ENCODE measurements at places on chromosomes 5 and 9.

- no peak for DNase-seq
Observed at GRCh38 chr9:87149799-87150198, 202.5 kb upstream of the GAS1 start.

DNA sequence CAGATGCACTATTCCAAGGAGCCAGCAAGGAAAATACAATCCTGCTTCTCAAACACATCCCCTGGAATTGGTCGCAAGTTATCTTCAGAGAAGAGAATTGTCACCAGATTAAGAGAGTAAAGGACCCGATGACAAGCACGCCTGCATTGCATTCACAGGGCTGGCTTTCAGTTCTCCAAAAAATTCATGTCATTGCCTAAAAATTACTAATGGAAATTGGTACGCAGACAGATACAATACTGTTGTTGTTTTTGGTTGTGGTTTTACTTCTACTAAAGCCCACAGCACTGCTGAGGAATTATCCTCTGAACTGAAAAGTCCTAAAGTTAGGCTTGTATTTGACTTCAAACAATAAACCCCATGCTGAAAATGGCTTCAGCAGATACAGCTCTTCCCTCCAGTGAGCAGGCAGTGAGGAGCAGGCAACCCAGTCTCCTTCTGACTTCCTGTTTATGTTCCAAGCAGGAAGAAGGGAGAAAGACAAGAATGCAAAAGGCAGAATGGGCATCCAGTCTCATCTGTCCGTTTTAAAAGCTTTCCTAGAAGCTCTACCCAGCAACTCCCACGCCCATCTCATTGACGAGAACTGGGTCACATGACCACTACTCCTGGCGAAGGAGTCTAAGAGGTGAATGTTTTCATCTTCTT, 80.6 kb upstream of the ZNF366 start:
- DNase-seq, result no peak

- no peak for DNase-seq
Observed at GRCh38 chr5:113495422-113495841, 7.2 kb upstream of the MCC start.

DNA sequence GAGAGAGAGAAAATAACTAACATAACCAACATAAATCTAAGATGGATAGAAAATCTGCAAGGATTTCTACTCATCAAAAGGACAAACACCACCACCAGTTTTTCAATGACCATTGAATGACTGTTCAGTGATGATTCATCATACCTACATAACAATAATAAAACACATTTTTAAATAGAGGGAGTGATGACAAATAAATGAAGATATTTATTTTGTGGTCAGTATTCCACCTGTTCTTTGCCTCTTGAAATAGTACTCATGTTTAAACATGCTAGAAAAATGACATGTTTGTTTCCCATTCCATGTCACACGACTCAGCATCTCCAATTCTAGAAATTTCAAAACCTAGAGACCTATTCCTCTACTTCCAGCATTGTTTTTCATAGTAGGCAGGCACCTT, 34.6 kb upstream of the ADAMTS16 start:
- DNase-seq, result no peak

DNA sequence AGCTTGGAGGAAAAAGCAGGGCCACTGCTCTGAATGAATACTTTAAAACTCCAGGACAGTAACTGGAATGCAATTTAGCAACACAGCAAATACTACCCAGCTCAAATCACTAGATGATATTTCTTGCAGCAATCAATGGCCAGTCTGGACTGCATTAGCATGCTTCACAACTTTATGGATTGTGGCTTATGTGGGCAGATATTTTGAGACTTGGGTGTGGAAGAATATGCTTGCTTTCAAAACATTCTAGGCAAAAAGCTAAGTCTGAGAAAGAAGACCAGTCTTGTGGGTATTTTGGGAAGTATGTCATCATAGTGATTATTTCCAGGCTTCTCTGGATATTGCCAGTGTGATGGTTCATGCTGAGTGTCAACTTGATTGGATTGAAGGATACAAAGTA, 3.1 kb downstream of the RANBP3L start:
- DNase-seq, result no peak

DNA sequence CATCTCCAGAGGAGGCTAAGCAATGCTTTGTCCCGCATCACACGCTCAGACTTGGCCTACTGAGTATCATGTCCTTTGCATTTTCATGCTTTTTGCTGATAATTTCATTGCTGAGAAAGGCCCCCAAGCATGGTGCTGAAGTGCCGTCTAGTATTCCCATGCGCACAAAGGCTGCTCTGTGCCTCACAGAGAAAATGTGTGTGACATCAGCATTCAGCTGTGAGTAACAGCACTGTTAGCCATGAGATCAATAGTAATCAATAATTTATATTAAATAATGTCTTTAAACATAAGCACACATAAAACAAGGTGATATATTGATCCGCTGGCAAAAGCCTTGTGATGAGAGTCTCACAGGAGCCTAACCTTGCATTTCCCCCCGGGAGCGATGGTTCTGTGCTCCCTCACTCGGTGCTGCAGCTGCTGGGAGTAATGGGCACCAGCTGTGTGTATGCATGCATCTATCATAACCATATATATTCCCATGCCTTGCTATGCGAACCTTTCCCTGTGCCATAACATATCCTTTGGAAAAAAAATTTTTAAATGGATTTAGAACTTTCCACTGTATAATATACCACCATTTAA, 50.4 kb upstream of the RNF130 start:
- DNase-seq, result no peak

GRCh38 chr5:175444905-175445456, 999 bp upstream of the DRD1 start:
- no peak for DNase-seq

GRCh38 chr9:73093740-73094379, 57.8 kb upstream of the ANXA1 start:
- no peak for DNase-seq

- DNase-seq, result no peak
Observed at GRCh38 chr9:31908158-31908890, 476.1 kb upstream of the ACO1 start.

- DNase-seq, result no peak
Observed at GRCh38 chr9:89563571-89564345, 41.1 kb upstream of the GADD45G start.

GRCh38 chr5:83133797-83134196, 56.5 kb downstream of the XRCC4 start:
- DNase-seq, result no peak

GRCh38 chr9:78896479-78896878, 599.6 kb downstream of the PSAT1 start:
- DNase-seq, result no peak

GRCh38 chr5:77379558-77380061, 112.5 kb downstream of the WDR41 start:
- DNase-seq, result no peak

- DNase-seq, result no peak
Observed at GRCh38 chr9:81619353-81620001, 69.9 kb downstream of the TLE1 start.

DNA sequence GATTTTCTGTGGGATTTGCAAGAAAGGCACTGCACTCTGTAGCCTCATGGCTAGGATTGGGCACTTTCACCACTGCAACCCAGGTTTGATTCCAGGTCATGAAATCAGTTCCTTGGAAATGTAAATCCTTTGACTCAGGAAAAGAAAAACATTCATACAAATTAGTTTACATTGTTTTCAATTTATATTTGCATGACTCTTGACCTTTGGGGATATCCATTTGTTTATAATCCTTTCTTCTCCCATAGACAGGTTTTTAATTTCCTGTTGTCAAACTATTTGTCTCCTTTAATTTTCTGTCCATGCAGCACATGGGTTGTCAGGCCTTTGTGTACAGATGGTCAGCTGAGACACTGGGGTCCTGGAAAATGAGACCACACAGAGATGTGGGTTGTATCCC, 801.5 kb downstream of the NR2F1-AS1 start:
- no peak for DNase-seq

- DNase-seq, result no peak
Observed at GRCh38 chr5:78331523-78332080, 28.8 kb upstream of the SCAMP1 start.

- no peak for DNase-seq
Observed at GRCh38 chr9:25212361-25212760, 465.9 kb downstream of the TUSC1 start.

- DNase-seq, result no peak
Observed at GRCh38 chr5:14650052-14650451, 14.5 kb upstream of the OTULIN start.

DNA sequence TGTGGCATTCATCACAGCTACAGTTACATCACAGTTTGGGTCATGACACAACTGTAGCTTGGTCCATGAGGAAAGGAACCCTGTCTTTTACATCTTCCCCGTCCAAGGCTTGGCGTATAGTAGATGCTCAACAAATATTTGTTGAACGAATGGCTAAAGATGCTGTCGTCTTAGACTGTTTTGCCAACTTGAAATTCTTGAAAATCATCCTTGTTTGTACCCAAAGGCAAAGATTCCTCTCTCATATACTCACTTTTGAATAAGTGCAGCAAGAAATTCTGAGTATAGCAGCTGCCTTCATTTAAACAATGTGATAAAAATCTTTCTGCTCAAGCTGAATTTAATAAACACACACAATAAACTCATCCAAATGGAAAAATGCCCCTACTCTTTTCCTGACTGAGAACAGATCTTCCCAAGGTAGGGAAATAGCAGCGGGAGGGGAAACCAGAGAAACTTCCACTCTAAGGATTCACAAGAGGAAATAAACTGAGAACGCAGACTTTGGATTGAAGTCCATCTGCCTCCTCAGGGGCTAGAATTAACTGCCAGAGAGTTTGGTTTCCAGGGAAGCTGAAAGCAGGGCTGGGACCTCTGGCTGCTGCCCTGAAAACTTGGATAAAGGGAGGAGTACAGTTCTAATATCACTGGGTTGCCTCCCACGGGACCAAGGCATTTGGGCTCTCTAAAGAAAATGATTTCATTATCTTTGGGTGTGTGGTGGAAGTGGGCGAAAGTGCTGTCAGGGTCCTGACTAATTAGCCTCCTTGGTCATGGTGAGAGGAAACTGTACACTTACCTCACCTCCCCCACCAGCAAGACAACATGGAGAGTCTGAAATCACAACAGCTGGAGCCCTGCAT, 99.1 kb downstream of the DPYSL3 start:
- no peak for DNase-seq

DNA sequence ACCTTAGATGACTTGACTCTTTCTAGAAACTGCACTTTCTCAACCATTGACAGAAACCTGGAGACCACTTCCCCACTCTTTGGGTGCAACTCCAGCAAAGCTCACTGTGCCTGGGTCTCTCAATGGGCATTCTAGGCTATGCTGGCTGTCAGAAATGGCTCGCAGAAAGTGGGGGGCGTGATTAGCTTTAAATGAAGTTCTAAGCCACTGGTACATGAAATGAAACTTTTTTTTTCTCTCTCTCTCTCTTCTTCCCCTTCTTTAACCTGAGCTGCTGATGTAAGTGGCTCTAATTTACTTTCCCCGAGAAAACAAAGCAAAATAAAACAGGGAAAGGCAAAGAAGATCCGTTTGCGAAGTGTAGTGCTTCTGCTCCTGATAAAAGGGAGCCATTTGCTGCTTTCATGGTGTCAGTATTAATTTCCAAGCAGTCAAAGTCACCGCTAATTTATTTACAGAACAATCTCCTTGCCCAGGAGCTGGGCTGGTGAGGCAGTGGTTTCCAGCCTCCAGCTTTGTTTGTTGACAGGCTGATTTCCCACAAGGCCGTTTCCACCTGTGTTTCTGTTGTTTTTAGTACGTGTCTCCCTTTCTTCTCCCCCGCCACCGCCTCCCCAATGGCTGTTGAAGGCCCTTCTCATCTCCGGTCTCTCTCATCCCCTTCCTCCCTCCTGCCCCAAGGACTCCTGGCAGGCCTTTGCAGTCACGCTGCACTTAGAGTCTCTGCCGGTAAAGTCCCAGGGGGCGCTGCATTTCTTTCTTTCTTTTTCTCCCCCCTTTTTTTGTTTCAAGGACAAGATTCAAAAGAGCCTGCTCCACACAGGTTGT, 422.9 kb downstream of the EBF1 start:
- DNase-seq, result no peak

GRCh38 chr9:129549139-129549538, 71.8 kb downstream of the C9orf50 start:
- no peak for DNase-seq

DNA sequence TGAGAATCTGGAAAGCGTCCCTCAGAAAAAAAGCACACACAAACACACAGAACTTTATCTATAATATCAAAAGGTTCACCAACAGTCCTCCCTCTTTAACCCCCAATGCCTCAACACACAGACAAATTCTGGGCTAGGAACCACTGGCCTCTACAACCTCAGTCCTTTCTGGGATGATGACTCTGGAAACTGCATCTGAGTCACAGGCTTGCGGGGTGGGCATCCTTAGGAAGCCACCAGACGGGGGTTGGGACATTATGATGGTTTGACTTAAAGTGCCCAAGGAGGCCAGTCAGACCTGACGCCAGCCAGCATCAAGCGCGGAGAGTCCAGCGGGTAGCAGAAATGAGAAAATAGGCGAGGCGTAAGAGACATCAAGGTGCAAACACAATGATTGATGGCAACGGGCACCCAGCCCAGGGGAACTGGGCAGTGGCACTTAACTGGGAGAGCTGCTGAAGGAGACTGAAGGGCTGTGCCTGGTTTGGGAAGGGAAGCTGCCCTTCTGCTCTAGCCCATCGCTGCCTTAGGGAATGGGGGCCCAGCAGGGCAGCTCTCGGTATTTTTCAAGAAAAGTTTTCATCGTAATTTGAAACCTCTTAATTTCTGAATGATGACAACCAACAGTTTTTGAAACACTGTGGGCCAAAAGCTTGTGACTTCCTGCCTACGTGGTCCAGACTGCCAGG, 20.7 kb downstream of the SPRY4 start:
- DNase-seq, result no peak

DNA sequence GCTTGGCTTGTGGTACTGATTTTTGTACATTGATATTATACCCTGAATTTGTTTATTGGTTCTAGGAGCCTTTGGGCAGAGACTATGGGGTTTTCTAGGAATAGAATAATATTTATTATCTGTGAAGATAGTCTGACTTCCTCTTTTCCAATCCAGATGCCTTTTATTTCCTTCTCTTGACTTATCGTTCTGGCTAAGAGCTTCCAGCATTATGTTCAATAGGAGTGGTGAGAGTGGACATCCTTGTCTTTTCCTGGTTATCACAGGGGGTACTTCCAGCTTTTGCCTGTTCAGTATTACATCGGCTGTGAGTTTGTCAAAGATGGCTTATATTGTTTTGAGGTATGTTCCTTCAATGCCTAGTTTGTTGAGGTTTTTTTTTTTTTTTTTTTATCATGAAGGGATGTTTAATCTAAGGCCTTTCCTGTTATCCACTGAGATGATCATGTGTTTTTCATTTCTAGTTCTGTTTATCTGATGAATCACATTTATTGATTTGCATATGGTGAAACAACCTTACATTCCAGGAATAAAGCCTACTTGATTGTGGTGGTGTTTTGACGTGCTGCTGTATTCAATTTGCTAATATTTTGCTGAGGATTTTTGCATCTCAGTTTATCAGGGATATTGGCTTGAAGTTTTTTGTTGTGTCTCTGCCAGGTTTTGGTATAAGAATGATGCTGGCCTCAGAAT, 77.5 kb downstream of the CERT1 start:
- no peak for DNase-seq

- DNase-seq, result no peak
Observed at GRCh38 chr9:71487061-71487460, 281.3 kb downstream of the CEMIP2 start.

- DNase-seq, result no peak
Observed at GRCh38 chr5:125327676-125328075, 581.2 kb upstream of the ZNF608 start.

All from cortex of kidney (tissue), 1 donor.